ENCODE measurements at places on chromosomes 1 and 21. TPM values are rescaled to one million over a fixed set of nuclear protein-coding genes. Genes with fewer than 3 reads are reported as not detected.
A peak's percentile ranks its signal among the peaks of the same experiment; 100 is the strongest.

MPZ gene
- 2.9 TPM for polyA plus RNA-seq

- H3K36me3 ChIP-seq, result no peaks in the 10 kb centered on the region
- no peaks in the 10 kb centered on the region for H3K4me1 ChIP-seq
- no peak overlapping the region for H3K4me3 ChIP-seq
- DNase-seq, result no peak
- peak overlapping the region; percentile 28 for H3K27ac ChIP-seq
- H3K27me3 ChIP-seq, result no peaks in the 10 kb centered on the region
Measured at GRCh38 chr1:185520188-185520920, 203.3 kb upstream of the IVNS1ABP start.

- H3K27me3 ChIP-seq, result no peaks in the 10 kb centered on the region
- no peak overlapping the region for H3K27ac ChIP-seq
- no peak overlapping the region for H3K4me3 ChIP-seq
- DNase-seq, result no peak
Measured at GRCh38 chr1:228795596-228795995, 60.3 kb downstream of the RHOU start.

DNA sequence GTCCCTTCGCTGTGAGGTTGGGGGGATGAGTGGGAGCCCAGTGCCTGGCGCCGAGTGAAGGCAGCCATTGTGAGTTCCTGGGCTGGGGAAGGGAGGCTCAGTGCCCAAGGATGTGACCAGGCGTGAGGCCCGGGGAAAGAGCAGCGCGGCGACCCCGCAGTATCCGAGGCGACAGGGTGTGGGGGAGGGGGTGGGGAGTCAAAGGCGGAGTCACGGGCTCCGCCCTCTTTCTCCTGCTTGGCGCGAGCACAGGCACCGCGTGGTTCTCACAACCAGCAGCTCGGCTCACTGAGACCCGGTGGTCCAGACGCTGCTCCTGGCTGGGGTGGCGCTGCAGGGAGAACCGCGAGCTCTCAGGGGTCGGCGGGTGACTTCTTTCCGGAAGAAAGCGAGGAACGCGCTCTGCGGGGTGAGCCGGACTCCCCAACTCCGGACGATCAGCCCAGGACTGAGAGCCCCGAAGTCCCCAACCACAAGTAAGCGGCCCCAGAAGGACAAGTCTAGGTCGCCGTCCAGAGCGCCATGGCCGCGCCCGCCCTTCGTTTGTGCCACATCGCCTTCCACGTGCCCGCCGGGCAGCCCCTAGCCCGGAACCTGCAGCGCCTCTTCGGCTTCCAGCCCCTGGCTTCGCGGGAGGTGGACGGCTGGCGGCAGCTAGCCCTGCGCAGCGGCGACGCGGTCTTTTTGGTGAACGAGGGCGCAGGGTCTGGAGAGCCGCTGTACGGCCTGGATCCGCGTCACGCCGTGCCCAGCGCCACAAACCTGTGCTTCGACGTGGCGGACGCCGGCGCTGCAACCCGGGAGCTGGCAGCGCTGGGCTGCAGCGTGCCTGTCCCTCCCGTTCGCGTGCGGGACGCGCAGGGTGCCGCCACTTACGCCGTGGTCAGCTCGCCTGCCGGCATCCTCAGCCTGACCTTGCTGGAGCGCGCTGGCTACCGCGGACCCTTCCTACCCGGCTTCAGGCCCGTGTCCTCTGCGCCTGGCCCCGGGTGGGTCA, at the start of gene HPDL:
TSS of gene HPDL (plus strand) at position 269 of the 997 bp plus-strand sequence. CDS start at position 523, 254 bp downstream.
- H3K27me3 ChIP-seq, result no peaks in the 10 kb centered on the region
- peaks cover 14% of the 10 kb centered on the region for H3K36me3 ChIP-seq
- peak; percentile 92 for DNase-seq
- H3K4me1 ChIP-seq, result peaks cover 8% of the 10 kb centered on the region
- H3K27ac ChIP-seq, result no peak within 1 kb of the TSS
